Omental fat pad (tissue), 4 donors: ENCODE measurements at places on chromosomes 1 and 21.

DNA sequence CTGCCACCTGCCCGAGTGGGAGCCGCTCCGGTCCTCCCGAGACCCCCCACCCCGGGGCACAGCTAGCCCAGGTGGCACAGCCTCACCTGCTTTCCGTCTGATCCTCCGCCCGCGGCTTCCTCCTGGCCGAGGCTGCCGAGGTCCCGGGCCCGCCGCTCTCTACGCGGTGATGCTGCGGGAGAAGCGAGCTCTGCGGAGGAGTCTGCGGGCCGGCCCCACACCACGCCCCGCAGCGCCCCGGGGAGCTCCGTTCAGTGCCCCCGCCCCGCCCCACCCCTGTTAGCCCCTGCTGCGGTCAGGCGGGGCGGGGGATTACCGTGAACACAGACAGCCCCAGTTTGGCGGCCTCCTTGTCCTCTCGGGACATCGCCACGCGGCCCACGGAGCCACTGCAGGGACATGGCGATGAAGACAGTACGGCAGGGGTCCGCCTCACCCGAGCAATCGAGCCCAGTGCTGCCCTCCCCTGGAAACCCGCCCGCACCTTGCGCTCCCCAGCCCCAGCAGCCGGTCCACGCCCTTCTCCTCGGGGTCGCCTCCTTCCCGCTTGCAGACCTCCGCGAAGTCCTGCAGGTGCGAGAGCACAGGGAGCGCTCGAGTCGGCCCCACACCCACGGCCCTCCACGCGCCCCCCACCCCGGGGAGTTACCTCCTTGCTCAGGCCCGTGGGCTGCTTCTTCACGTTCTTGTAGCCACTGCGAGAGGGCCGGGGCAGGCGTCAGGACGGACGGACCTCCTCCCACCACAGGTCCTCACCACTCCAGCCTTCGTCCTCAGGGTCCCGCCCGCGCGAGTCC lies 933 bp downstream of the C1orf35 start:
- no peak for DNase-seq

DNA sequence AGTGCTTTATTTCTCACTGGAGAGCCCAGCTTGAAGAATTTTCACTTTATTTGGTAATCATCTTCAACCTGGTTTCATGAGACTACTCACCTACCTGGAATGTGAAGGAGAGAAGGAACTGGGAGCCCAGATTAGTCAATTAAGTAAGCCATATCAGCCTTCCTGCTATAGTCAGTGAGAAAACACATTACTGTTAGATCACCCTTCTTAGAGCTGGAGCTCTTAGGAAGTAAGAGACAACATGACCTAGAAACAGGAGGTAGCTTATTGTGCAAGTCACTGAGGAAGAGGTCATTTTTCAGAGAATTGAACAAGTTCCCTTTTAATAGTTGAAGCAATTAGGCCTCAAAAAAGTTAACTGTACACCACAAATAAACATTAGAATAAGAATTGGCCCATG lies 49.2 kb upstream of the TEKT2 start:
- no peak for DNase-seq

- DNase-seq = no peak
Measured at GRCh38 chr1:95257758-95258157, 23.7 kb downstream of the RWDD3 start.

- no peak for DNase-seq
Measured at GRCh38 chr1:47548637-47549036, 110.8 kb downstream of the FOXD2 start.

- peak; percentile 57 for DNase-seq
Measured at GRCh38 chr1:205504311-205505075, at the start of gene CDK18. Gene CDK18, plus strand, starts transcription at chr1:205504669. Its CDS starts 18,499 bp downstream, at chr1:205523168.

- DNase-seq = no peak
Measured at GRCh38 chr1:17798799-17799382, 43.8 kb downstream of the ACTL8 start.

DNA sequence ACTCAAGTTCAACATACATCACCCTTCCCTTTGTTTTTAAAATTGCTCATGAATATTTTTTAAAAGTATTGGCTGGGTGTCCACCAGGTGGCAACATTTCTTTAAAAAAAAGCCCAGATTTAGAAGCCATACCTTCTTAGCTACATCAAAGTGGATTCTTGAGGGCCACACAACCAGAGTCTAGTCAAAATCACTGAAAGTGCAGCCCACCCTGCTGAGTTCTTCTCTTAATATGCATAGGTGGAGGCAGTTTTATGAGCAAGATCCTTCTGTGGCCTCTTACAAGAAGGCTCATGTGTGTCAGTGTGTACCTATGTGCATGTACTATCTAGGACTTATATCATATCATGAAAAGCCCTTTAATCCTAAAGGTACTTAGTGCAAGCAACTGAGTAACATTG lies 16.9 kb upstream of the GNG12 start:
- DNase-seq = no peak

DNA sequence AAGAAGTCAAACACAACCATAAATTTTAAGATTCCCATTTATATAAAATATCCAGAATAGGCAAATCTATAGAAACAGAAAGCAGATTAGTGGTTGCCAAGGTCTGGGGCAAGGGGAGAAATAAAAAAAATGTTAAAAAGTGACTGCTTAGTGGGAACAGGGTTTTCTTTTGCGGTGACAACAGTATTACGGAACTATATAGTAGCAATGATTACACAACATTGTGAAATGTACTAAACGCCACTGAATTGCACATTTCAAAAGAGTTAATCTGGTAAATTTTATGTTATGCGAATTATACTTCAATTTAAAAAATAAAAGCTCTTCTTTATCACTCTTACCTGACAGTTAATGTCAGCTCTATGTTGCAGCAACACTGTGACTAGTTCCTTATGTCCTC lies 105.2 kb downstream of the ACBD6 start:
- no peak for DNase-seq

DNA sequence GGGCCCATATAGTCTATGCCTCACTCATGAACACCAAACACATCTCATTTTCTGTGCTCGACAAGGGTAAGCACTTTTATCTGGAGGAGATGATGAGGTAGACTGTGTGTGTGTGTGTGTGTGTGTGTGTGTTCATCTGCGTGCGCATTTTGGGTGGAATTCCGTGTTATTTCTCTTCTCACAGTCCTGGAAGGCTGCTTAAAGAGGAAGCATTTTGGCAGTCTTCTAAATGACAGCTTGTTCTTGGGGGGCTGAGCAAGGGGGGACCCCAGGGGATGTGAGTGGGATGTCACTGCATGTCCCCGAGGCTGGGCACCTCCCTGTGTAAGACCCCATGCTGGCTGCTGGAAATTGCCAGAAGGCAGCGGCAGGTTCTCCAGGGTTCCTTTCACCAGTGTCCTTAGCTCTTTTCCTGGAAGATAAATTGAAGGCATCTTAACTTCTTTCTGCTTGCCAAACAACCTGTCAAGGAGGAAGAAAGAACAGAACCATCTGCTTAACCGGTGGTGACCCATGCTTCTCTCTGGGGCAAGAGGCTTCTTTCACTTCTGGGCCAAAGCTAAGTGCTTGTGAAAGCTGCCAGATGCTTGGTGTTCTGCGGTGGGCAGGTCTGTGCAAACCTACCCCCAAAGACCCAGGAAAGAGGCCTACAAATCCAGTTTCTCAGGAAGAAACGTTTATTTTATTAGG lies 9.9 kb upstream of the RD3 start:
- no peak for DNase-seq

GRCh38 chr21:42276076-42276475 lies 39.1 kb downstream of the TFF3 start:
- no peak for DNase-seq

GRCh38 chr1:226662642-226663326 lies 76.3 kb downstream of the ITPKB start:
- DNase-seq = peak; percentile 76

- DNase-seq = peak; percentile 43
Measured at GRCh38 chr1:156920233-156921052, at the start of gene LRRC71. Gene LRRC71, plus strand, starts transcription at chr1:156920632. Its CDS starts 172 bp downstream, at chr1:156920804.

- no peak for DNase-seq
Measured at GRCh38 chr1:206686478-206687249, 2.0 kb downstream of the MAPKAPK2 start.

- no peak for DNase-seq
Measured at GRCh38 chr1:213103377-213104306, 52.6 kb downstream of the RPS6KC1 start.

GRCh38 chr1:192575499-192576189 lies at the start of gene RGS1:
Gene RGS1, plus strand, starts transcription at chr1:192575773. Its CDS starts 20 bp downstream, at chr1:192575793.
- DNase-seq = no peak

DNA sequence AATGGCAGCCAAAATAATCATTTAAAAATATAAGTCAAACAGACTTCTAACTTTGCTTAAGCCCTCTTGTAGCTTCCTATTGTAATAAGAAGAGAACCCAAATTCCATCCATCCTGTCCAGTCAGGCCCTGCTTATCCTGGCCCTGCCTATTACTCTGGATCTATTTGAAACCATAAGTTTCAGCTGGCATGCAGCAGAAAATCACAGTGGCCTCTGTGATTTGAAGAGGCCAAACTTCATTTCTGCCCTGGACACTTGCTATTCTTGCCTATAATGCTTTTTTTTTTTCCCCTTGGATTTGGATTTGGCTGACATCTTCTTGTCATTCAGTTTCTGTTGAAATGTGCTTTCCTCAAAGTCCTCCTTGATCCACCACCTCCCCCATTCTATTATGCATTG lies 642.8 kb downstream of the USP25 start:
- DNase-seq = no peak

- no peak for DNase-seq
Measured at GRCh38 chr1:75614399-75614756, 3.5 kb upstream of the SLC44A5 start.

- no peak for DNase-seq
Measured at GRCh38 chr1:236091933-236092318, 27.0 kb upstream of the NID1 start.

GRCh38 chr1:209983953-209984352 lies 45.9 kb downstream of the SYT14 start:
- DNase-seq = no peak

DNA sequence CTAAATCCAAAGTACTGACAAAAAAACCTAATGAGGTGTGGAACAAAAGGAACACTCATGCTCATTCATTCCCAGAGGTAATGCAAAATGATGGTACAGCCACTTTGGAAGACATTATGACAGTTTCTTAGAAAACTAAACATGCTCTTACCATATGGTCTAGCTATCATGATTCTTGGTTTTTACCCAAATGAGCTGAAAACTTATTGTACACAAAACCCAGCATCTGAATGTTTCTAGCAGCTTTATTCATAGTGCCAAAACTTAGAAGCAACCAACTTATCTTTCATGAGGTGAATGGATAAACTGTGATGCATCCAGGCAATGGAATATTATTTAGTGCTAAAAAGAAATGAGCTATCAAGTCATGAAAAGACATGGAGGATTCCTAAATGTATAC lies 318.4 kb upstream of the OLFM3 start:
- no peak for DNase-seq

- no peak for DNase-seq
Measured at GRCh38 chr21:41375875-41376274, 14.0 kb downstream of the MX2 start.

DNA sequence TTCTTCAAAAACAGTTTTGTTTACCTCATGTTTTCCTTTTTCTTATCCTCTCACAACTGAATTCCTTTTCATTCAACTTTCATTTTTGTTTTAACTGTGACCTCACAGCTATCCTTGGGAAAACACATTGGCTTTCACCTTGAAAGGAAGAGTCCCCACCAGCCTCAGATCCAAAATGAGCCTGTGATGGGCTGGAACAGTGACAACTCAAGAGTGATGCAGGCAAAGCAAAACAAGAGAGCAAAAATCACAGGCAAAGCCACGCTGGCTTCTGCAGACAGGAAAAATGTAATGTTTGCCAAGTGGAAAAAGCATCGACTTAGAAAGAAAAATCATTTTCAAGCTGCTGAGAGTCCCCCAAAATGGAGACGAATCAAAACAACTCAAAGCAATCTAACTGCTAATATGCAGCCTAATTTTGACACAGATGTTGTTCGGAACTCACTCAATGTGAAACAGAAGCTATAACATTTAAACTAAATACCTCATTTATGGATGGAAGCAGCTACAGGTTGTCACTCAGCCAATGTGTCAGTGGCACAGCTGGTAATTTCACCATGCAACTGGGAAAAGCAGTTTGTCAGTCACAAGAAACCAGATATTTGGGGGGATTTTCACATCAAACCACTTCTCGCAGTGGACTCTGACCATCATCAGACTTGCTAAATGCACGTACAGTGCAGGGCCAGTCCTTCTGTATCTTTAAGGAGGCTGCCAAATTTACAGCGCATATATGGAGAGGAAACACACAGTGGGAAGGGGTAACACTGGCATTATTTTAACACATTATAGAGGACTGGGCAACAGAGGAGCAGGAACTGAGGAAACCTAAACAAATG lies 50.7 kb downstream of the ALG14 start:
- DNase-seq = no peak

GRCh38 chr21:42677339-42678321 lies 24.2 kb downstream of the PDE9A start:
- DNase-seq = no peak

GRCh38 chr1:189429610-189430009 lies 1048.1 kb downstream of the BRINP3 start:
- DNase-seq = no peak

- DNase-seq = no peak
Measured at GRCh38 chr1:218027152-218027551, 257.9 kb upstream of the RRP15 start.

GRCh38 chr1:14941864-14942263 lies 211.7 kb upstream of the TMEM51 start:
- DNase-seq = no peak

- DNase-seq = no peak
Measured at GRCh38 chr1:115958866-115959265, 17.4 kb upstream of the SLC22A15 start.

- DNase-seq = no peak
Measured at GRCh38 chr1:178145605-178146004, 51.7 kb downstream of the RASAL2 start.

DNA sequence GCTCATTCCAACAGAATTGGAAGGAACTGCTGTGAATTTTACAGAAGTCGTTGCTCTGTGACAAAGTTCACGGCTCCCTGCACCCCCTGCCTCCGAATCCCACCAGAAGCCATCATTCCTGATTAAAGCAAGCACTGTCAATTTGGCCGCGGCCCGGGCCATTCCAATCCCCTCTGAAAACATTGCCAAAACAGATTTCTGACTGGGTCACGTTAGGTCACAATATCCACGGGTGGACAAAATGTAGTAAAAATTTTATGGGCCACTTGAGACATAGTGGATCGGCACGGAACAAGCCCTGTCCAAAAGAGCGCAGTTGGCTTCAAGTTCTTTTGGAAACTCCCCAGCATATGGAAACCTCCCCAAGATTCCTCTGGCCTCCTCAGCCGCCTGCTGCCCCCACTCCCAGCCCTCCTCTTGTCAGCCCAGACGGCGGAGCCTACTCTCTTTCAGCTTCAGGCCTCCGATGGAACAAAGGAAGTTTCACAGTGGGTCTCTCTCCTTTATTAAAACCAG lies 67.2 kb upstream of the IFNAR2 start:
- no peak for DNase-seq
